ENCODE measurements at places on chromosomes 6 and 20.

DNA sequence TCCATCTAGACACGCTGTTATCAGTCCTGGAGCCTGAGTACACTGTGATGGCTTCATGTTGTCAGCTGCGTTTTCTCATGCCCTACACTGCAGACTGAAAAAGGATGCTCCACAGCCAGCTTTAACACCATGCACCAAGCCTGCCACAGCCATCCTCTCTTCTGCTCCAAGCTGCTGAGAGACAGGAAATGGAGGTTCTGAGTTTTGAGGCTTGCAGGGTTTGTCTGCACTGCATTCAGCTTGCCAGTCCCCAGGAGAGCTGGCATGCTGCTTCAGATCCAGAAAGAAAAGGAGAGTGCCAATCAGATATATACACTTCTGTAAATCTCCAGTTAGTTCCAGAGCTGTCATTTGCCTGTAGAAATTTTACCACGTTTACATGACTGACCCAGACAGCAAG is 550.7 kb upstream of the FLRT3 start:
- no peak for DNase-seq

DNA sequence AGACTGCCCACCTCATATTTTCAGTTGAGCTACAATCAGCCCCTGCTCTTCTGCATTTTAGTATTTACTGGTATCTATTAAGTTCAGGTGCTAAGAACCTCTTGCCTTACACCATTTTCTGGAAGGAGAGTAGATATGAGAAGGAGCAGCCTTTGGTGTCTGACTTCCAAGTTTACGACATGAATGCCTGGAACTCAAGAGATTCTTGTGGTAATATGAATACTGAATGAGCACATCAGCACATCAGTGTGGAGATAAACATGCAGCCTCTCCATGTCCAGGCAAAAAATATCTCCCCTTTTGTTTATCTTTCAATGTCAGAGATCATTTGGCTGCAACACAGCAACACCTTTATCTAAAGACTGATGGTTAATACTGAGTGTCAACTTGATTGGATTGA is 65.8 kb upstream of the THEMIS start:
- no peak for DNase-seq

- DNase-seq = no peak
These were observed 48.0 kb upstream of the BHLHE23 start for GRCh38 chr20:63054681-63055240.

GRCh38 chr20:19427913-19428312 is 215.5 kb downstream of the SLC24A3 start:
- no peak for DNase-seq

GRCh38 chr6:107604549-107604948 is 114.6 kb downstream of the SOBP start:
- no peak for DNase-seq

DNA sequence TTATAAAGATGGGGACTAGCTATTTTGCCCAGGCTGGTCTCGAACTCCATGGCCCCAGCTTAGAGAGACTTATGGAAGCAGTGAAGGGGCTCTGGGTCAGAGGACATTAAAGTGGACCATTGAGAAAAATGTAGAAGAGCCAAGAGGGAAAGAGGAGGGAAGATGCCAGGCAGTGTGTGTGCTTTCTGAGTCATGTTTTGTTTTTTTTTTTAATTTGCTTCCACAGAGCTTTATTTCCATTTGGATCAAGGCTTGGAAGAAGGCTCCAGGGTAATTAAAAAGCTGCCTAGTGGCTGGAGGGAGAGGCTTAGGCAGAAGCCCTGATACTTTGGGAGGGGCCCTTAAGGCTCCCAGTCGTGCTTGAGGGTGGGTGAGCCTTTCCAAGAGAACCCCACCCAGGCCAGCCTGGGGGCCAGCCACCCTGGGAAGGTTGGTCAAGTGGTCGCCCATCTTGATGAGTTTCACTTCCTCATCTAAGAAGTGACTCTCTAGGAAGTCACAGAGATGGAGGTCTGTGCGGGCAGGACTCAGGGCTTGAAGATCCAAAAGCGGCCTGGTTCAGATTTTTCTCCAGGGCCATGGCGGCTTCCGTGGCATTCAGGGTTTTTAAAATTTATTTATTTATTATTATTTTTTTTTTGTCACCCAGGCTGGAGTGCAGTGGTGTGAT is 3.0 kb upstream of the ZNF335 start:
- DNase-seq = no peak

GRCh38 chr20:49882171-49882970 is 33.0 kb downstream of the SPATA2 start:
- no peak for DNase-seq

DNA sequence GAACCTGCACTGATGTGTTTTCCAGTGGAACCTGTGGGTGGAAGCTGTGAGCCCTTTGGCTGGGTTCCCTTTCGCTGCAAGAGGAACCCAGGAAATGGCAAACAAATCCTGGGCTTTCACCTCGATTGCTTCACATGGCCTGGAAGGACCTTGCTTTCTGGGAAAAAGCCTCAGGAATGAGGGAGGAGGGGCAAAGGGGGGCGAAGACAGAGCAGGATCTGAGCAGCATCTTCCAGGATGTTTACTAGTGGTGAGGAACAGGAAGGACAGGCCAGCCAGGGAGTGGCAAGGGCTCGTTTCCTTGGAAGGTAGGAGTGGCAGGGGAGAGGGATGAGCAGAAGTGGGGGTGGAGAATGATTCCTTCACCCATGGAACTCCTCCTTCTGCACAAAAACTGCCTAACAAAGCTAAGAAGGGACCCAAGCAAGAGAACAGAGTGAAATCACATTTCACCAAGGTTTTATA is 5.9 kb downstream of the SLC2A10 start:
- DNase-seq = no peak

DNA sequence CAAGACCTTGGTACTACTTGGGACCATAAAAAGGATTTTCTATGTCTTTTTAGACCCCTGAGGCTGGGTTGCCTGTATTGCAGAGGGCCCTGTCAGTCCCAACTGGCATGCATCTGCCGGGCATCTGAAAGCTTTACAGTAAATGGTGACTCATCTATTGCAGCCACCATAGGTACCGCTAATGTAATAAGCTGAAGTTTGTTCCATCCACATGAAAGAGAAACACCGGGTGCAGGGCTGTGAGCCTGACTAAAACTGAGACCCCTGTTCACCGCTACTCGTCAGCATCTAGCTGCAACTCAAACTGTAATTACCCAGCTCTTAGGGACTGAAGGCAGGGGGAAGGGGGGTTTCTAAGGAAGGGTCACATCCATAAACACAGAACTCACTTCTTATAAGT is 49.5 kb downstream of the TRERF1 start:
- DNase-seq = no peak

DNA sequence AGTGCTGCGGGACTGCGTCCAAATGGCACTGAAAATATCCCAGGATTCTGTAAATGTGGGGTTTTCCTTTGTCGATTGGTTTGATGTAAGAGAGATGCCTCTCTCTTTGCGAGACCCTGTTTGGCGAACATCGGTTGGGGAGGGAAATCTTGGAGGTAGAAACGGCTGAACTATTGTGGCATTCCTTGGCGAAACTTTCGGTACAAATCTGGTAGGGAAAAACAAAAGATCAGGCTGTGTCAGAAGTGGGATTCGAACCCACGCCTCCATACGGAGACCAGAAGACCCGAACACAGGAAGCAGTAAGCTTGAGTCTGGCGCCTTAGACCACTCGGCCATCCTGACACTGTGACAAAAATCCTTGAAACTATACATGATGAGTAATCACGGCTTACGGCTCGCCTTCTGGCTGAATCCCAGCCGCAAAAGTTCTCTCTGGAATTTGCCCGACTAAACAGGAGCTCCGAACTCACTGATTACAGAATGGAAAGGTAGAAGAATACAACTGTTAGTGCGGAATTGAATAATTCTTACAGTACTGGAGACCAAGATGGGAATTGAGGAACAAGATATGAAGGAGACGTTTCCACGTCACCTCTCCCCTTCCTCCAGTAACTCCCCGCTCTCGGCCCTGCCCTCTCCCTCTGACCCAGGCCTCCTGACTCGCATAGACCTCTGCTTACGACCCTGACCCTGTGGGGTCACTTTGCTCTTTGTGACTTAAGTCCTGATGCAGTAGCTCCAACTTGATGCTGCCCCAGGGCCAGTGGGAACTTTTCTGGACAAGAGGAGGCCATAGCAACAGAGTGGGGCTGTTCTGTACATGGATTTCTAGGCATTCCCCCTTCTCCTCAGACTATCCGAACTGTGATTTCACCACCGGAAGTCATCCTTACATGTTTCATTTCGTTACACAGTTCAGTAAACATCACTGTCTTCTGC is 132.8 kb upstream of the ZNF184 start:
- no peak for DNase-seq

- peak; percentile 99 for DNase-seq
These were observed 55.5 kb upstream of the SGK1 start for GRCh38 chr6:134373282-134373922.

GRCh38 chr6:71582820-71583219 is 294.2 kb downstream of the OGFRL1 start:
- no peak for DNase-seq

- DNase-seq = no peak
These were observed 970.0 kb upstream of the SLC35B3 start for GRCh38 chr6:9405369-9405768.

GRCh38 chr6:26539071-26539615 is 977 bp downstream of the HMGN4 start:
- no peak for DNase-seq

- peak; percentile 53 for DNase-seq
These were observed 2.5 kb downstream of the RBM39 start for GRCh38 chr20:35739294-35740163.

GRCh38 chr6:158785036-158785435 is 34.1 kb downstream of the EZR start:
- no peak for DNase-seq

- no peak for DNase-seq
These were observed 73.7 kb upstream of the EXOC2 start for GRCh38 chr6:766625-767024.

- DNase-seq = no peak
These were observed 91.7 kb downstream of the ERMARD start for GRCh38 chr6:169843110-169843509.
